ENCODE measurements at places on chromosomes 7 and 10.

GRCh38 chr10:131979821-131980270, 1.9 kb downstream of the BNIP3 start:
- DNase-seq, result no peak

- DNase-seq, result no peak
Measured at GRCh38 chr10:31146491-31147209, 115.0 kb upstream of the ZNF438 start.

- no peak for DNase-seq
Measured at GRCh38 chr7:13860734-13861133, 128.7 kb downstream of the ETV1 start.

GRCh38 chr7:55917771-55918170, 30.5 kb downstream of the ZNF713 start:
- no peak for DNase-seq

- no peak for DNase-seq
Measured at GRCh38 chr7:86629-87028, 105.7 kb upstream of the FAM20C start.

- no peak for DNase-seq
Measured at GRCh38 chr7:5300366-5300765, 17.6 kb downstream of the SLC29A4 start.

GRCh38 chr10:121070275-121071070, 219.3 kb downstream of the WDR11 start:
- no peak for DNase-seq

DNA sequence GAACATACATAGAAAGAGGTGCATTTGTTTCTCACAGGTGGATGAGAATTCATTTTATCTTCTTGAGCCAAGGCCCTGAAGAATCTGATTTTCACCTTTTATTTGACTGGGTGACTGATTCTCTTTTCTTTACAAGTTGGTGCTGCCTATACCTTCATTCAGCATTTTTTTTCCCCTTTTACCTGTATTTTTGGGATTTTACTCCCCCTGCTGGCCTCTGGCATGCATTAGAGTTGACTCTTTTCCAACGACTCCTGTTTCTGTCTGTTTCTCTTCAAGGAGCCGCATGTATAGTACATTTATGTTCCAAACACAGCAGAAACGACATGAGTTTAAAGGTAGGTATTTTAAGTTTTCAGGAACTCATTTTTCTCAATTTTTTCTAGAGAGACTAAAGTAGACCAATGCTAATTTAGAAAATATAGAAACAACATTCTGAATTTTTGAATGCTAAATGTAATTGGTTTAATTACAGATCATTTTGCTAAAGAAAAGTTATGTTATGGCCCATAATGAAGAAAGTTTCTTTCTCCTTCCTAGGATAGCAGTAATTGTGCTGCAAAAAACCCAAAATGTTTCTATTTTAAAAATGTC, 149.8 kb upstream of the HDAC9 start:
- DNase-seq, result no peak

DNA sequence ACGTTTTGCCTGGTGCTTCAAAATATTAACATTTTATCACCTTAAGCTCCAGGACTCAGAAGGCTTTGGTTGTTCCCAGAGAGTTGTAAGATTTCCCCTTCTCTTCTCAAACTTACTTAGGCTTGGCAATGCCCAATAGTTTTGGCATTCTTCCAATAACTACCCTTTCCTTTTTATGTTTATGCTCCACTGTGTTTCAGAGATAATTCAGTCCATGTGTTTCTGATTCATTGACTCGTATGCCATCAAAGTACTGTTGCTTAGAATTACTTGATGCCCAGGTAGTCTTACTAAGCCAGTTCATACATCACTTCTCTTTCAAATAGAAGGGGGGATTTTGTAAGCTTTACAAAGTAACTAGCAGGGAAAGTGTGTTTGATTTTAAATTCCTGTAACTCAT, 66.6 kb downstream of the AGMO start:
- no peak for DNase-seq

GRCh38 chr7:131281266-131282048, 46.2 kb upstream of the MKLN1 start:
- DNase-seq, result no peak

DNA sequence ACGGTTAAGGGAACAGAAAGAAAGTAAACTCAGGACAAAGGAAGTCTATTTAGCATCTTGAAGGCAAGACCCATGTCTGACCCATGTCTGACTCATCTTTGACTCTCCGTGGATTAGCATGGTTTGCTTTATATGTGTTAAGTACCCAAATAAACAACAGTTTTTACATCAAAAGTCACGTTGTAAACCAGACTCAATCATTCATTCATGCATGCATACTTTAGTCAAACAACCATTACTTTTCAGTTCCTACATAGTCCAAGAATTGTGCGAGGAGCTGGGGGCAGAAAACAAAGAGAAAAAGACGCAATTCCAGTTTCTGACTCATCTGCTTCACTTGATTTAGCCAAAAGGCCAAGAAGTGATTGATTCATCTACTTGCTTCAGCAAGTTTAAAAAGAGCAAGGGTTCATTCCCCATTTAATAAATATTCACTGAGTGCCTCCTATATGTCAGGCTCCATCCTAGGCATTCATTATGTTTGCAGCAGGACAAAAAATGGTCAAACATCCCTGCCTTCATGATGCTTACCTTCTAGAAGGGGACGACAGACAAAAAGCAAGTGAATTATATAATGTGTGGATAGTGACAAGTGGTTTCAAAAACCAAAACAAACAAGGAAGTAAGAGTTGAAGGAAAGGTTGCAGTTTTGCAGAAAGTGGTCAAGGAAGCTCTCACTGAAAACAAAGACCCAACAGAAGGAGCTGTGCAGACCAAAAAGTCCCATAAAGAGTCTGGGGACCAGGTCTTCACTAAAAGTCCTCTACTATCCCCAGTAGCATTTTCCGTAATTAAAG, 116.2 kb downstream of the FAM107B start:
- peak; percentile 22 for DNase-seq

DNA sequence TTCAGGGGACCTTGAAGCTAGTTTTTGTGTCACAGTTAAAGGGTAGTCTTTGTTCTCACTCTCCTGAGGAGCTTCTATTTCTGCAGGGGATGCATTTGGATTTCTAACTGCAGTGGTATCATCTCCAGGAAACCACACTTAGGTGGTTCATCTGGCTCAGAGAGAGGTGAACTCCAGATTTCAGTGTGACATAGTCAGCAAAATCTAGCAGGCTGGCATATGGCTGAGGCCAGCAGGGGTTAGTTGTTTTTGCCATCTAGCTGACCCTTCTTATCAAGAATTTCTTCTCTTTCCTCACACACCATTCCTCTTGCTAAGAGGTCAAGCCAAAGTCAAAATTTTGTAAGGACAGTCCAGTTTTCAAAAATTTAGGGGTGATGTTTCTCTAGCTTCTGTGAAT, 248.2 kb downstream of the REEP3 start:
- DNase-seq, result no peak

GRCh38 chr10:44723619-44724325, 187.4 kb upstream of the TMEM72 start:
- no peak for DNase-seq

DNA sequence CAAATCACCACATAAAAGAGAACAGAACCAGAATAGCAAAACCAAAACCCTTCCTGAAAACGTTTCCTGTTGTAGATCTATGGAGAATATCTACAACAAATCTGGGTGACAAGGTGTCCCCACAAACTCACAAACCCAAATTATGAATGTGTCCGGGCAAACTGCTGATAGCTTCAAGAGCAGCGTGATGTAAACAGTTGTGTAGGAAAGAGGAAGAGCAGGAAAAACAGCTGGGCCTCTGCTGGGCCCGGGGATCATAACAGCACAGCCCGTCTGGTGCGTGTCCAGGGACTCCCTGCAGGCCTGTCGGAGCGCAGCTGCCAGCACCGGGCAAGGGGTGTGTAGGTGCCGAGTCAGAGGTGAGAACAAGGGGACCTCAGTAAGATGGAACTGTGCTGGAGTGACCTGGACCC, 53.7 kb downstream of the KCNH2 start:
- no peak for DNase-seq

DNA sequence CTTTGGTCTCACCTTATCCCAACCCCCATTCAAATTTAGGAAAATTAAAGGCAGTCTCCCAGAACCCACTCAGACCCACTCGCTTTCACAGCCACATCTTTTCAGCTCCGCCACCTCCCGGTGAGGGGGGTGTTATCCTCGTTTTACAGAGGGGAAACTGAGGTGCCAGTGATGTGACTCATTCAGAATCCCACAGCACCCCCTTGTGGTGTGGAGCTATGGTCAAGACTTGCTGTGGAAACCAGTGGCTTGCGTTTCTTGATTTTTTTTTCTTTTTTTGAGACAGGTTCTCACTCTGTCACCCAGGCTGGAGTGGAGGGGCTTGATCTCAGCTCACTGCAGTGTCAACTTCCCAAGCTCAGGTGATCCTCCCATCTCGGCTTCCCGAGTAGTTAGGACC, 27.6 kb downstream of the SLC35G1 start:
- DNase-seq, result no peak

DNA sequence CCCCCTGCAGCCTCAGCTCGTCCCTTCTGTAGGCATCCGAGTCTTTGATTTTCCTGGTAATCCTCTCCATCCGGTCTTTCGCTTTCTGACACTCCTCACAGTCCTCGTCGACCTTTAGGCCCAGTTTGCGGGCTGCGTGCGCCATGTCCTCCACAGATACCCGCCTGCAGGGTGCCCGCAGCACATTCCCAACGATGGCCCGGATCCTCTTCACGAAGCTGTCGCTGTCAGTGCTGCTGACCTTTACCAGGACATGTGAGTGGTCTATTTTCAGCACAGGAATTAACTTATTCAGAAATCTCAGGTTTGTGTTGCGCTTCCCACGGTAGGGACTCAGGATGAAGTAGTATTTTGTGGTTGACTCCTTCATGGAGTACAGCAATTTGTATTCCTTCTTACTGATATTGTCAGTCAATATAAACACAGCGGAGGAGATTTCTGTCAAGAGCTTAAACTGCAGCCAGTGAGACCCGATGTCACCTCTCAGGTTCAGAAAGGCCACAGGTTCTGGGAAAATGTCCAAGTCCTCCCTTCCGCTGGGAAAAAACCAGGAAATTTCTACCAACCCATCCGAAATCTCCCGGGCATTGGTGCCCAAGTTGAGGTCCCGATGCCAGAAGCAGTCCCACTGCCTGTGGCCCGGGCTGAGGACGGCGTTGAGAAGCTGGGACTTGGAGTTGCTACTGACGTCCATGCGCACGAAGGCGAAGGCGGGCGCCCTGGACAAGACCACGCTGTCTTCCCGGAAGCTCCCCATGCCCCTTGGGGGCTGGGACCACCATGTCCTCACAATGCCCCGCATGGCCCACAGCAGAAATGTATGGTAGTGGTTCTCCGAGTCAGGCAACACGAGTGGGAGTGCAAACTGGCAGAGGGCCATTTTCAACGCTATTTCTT, 8.9 kb upstream of the MRPS24 start:
- DNase-seq, result no peak

GRCh38 chr7:117955046-117955445, 81.8 kb upstream of the CTTNBP2 start:
- DNase-seq, result no peak

DNA sequence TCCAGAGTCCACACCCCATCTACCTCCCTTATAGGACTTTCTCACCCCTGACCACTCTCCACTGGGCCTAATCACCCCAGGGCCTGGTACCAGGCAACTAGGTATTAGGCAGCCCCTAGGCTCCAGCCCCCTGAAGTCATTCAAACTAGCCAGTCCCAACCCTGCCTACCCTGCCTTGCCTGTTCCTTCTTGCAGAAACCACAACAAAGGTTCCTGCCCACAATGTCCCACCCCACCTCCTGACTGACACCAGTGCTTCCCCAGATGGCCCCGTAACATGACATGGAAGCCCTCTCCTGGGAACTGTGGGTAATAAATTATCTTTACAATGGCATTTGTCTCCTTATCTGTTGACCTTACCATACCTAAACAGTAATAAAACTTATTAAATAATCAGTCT, 100.6 kb upstream of the PDE1C start:
- DNase-seq, result no peak

DNA sequence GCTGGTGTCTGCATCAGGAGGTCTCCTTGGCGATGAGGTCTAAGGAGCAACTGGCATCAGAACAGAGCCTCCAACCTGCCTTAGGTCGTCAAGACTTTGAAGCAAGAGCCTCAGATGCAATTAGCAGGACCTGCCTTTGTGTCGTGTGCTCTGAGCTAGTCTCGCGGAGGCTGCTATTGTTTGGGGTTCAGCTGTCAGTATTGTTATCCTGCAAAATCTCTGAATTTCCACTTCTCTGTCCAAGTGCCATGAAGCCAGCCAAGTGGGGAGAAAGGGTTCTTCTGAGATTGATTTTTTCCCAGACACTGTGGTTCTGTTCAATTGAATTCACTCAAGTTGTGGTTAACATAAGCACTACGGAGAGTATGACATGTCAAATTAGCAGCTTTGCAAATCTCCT, 78.7 kb downstream of the ADARB2 start:
- no peak for DNase-seq

GRCh38 chr10:26662864-26663263, 34.6 kb upstream of the PDSS1 start:
- DNase-seq, result no peak

GRCh38 chr7:99380823-99381663, 6.5 kb downstream of the ARPC1B start:
- no peak for DNase-seq

- DNase-seq, result no peak
Measured at GRCh38 chr7:7682861-7683260, 35.5 kb downstream of the RPA3 start.

DNA sequence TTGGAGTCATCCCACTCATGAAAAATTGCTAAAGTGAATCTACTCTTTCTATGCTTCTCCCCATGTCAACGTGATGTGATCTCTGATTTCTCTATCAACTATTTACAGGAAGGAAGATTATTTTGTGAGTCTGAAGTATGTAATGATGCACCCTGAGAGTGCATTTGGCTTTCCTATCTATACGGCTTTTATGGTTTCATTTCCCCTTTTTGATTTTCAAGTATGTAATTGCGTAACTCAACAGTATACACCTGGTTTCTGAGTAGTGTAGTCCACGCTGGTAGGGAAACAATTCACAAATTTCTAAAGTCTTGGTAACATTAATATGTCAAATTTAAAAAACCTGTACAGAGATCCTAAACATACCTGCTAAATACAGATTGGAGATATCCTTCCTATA, 194.7 kb upstream of the SEMA3A start:
- no peak for DNase-seq

GRCh38 chr7:81469869-81470723, 299.8 kb downstream of the HGF start:
- DNase-seq, result no peak

GRCh38 chr10:43038783-43039623, 37.9 kb upstream of the RET start:
- DNase-seq, result no peak

- DNase-seq, result no peak
Measured at GRCh38 chr7:66055321-66055956, 20.2 kb upstream of the ASL start.

- no peak for DNase-seq
Measured at GRCh38 chr10:77244746-77245145, 392.9 kb downstream of the KCNMA1 start.

GRCh38 chr7:27148031-27148755, 619 bp upstream of the HOXA6 start:
- no peak for DNase-seq

GRCh38 chr10:119896937-119897770, 4.6 kb downstream of the SEC23IP start:
- DNase-seq, result no peak

GRCh38 chr7:115230882-115231571, 309.1 kb downstream of the MDFIC start:
- peak; percentile 59 for DNase-seq
